ENCODE measurements at places on chromosomes 1 and 21. TPM values are rescaled to one million over a fixed set of nuclear protein-coding genes. Genes with fewer than 3 reads are reported as not detected.

The TFF2 gene
- not detected for total RNA-seq

The SLFNL1 gene
- 0.22 TPM for total RNA-seq

The ID3 gene
- total RNA-seq, result 10.7 TPM

The CD84 gene
- total RNA-seq, result 71.6 TPM

The MAEL gene
- not detected for total RNA-seq

The SMIM11 gene
- 0.90 TPM for total RNA-seq

The SLAMF6 gene
- total RNA-seq, result 38.0 TPM

The RGS1 gene
- total RNA-seq, result 736 TPM

The DIRAS3 gene
- not detected for total RNA-seq

The CD244 gene
- total RNA-seq, result 1.4 TPM

The TMEM183A gene
- total RNA-seq, result 130 TPM

The B3GALNT2 gene
- total RNA-seq, result 8.2 TPM

The SMIM1 gene
- 0.75 TPM for total RNA-seq

The KCTD3 gene
- 2.1 TPM for total RNA-seq

The SPOCD1 gene
- total RNA-seq, result 7.5 TPM

The DDR2 gene
- 0.26 TPM for total RNA-seq

The AMY1C gene
- not detected for total RNA-seq

The KMO gene
- total RNA-seq, result 1.5 TPM

The HTR6 gene
- total RNA-seq, result 0.16 TPM

The MYOM3 gene
- not detected for total RNA-seq

The MYCBP gene
- total RNA-seq, result 9.8 TPM

The IL19 gene
- total RNA-seq, result not detected

The DISC1 gene
- total RNA-seq, result 16.2 TPM

The HUNK gene
- 1.3 TPM for total RNA-seq

Data from T-helper 17 cell (primary cell).